ENCODE measurements at places on chromosomes 11 and 22.
A peak's percentile ranks its signal among the peaks of the same experiment; 100 is the strongest.

DNA sequence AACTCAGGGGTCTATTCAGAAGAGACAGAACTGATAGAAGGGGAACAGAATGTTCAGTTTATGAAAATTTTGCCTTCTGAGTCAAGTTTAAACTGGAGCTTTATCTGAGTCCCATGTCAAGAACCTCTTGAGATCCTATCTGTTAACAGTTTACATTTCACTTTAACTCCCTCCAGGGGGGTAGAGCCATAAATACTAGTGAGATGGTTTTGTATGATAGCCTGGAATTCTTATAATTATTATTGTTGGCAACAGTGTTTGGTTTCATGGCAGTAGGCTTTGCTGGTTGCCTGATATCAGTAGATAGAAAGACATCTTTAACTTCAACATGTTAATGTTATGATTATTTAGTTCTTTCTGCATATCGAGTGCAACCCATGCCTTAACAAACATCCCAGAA, 498.5 kb downstream of the INSC start:
- DNase-seq = no peak

- peak; percentile 44 for DNase-seq
Measured at GRCh38 chr22:50577987-50578775, at the start of gene CPT1B. CPT1B (minus strand) TSS chr22:50578427; CDS start chr22:50577915, 512 bp downstream.

DNA sequence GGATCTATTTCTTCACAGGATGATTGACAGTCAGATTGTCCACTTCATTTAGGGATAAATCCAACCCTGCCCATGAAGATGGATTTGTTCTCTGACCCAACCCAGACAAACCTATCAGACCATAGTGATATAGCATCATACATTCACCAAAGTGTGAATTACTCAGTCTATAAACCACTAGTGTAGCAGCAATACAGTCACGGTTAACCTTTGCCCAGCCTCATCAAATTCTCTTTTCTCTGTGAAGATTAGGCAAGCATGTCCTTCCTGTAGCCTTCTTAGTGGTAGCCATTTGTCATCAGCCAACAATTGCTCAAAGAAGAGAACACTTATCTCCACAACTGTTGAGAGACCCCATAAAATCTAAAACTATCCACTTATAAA, 14.4 kb upstream of the BIRC2 start:
- no peak for DNase-seq

DNA sequence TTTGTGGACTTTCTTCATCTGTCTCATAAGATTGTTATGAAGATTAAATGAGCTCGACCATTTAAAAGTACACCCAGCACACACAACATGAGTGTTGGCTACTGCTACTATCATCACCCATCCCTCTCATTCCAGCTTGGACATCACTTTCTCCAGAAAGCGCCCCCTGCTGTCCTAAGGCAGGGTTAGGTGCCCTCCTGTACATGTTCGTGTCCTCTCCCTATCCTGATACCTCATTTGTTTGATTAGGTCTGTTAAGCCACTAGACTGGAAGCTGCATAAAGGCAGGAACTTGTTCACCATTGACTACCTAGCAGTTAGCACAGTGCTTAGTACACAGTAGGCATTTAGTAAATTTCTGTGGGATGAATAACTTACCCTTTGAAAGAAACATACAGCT, 85.5 kb downstream of the ENTHD1 start:
- peak; percentile 7 for DNase-seq

DNA sequence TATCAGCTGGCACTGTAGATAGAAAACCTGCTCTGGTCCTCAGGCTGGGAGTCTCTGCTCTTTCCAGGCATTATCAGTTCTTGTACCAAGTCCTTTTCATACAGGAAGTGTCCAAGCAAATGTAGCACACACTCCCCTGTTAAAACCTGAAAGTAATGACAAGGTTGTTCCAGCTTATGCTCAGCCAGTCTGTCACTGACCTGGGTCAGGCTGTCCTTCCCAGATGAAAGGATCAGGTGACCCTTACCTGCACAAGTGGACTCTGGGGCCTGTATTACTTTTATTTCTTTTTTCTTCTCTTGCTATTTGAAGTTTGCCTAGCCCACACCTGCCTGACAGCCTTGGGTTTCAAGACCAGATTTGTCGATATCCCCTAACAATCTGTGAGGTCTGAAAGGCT, 156.3 kb upstream of the SESN3 start:
- no peak for DNase-seq

DNA sequence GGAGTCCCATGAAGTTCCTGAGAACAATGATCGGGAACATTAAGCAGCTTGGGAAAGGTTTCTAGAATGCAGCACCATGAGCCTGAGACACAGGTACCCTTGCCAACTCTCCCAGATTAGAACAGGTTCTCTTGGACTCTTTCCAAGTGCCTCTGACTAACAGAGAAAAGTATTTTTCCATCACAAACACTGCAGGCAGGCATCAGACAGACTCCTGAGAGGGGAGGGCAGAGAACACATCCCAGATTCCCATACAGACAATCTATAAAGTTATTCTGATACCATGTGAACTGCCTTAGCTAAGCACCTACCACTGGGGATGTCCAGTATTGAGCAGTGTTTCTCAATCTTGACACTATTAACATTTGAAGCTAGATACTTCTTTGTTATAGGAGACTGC, 27.3 kb downstream of the SERGEF start:
- peak; percentile 4 for DNase-seq

DNA sequence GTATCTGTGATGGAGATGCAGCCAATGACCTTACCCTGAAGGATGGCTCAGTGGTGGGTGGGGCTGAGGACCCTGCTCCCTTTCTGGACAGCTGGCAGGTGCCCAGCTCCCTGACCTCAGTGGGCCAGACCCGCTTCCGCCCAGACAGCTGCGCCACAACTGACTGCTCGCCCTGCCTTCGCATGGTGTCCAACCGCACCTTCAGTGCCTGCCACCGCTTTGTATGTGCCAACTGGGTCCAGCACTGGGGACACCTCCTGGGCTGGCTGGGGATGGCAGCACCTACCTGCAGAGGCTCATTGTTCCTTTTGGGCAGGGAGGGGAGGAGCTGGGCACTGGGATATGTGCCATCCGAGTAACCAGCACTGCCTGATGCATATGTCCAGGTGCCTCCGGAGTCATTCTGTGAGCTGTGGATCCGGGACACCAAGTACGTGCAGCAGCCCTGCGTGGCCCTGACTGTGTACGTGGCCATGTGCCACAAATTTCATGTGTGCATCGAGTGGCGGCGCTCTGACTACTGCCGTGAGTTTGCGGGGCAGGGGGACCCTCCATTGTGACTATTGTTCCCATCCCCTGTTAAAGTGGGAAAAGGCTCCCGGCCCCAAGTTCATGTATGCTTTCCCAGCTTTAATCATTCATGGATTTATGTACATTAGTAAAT, 84.8 kb downstream of the OTOG start:
- DNase-seq = no peak

DNA sequence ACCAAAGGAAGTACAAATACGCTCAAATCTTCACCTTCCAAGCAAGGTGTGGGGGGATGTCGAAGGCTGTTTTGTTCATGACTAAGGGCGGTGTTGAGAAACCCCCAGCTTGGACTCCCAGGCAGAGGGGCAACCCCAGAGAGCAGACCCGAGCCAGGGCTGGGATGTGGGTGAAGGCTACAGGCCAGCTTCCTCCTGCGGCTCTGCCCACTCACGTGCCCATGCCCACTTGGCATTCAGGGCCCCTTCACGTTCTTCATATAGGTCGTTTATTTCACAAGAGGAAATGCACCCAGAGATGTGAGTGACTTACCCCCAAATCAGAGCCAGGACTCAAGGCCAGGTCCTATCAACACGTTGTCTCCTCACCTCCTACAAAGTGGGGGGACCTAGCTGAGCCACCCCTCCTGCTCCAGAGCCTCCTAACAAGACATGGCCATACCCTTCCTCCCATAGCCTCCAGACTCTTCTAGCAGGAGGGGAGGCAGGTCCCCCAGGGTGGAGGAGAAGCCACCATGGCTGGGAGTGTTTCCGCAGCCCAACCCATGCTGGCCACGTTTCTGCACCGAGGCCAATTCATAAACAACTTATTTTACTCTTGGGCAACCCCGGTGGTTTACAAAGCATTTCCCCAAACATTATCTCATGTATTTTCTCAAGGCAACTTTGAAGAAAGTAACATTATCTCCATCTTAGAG, 22.0 kb downstream of the TMEM184B start:
- DNase-seq = no peak

DNA sequence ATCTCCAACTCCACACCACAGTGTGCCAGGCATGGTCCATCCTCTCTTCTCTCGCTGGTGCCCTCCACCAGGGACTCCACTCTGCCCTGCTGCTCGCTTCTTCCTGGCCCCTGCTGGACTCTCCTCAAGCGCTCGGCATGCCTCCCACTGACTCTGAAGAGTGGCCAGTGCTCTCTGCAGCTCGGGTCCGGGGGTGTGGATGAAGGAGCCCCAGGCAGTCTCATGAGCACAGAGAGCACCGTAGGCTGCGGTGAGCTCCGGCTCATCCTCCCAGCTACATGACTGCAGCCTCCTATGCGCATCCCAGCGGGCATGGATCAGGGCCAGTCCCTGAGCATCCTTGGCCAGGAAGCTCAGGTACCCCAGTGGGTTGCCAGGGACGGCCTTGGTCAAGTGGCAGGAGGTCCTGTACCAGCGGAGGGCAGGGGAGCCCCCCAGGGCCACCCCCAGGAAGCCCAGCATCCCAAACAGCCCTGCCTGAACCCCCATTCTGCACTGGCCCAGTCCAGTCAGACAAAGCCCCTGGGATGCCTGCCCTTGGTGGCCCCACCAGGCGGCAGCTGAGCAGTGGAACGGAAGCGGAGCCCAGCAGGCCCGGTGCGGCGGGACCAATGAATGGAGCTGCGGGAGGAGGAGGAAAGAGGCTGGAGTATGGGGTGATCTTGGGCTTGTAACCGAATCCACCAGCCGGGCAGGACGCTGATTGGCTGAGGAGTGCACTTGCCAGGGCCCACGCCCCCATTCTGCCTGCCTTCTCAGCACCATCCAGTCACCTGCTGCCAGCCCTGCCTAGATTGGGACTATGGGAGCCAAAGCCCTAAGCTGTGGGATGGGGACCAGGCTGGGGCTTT, at the start of gene PLA2G3:
PLA2G3 (minus strand) TSS at position 643 of the 851 bp plus-strand sequence; CDS start at position 489, 154 bp downstream.
- DNase-seq = peak; percentile 42

GRCh38 chr11:114785820-114786219, 107.5 kb downstream of the NXPE2 start:
- no peak for DNase-seq

GRCh38 chr22:37362621-37363020, 64.7 kb downstream of the ELFN2 start:
- no peak for DNase-seq

GRCh38 chr11:35126000-35126878, 12.7 kb upstream of the CD44 start:
- DNase-seq = no peak

- no peak for DNase-seq
Measured at GRCh38 chr11:64097468-64098317, 62.0 kb downstream of the FLRT1 start.

DNA sequence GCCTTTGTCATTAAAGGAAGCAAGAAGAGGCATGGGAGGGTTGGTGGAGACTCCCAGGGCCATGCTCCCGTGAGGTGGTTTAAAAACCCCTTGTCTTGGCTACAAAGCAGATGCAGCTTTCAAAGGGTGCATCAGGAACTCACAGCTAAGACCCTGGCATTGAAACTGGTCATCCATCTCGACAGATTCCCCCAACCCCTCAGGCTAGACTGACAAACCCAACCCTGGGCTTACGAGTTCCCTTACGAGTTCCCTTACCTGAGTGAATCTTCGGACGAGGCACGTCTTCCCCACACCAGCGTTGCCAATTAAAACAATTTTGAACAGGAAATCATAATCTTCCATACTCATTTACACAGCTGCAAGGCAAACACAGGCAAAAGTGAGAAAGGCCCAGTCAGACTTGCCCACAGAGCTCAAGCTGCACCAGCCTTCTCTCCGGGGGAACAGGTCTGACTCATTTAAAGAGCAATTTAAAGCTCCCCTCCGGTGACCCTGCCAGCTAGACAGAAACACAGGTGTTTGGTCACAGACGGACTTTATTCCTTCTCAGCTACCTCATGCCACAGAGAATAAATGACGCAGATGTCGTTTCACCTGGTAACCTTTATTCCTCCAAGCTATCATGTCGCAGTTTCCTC, 74.6 kb downstream of the RAB30 start:
- DNase-seq = no peak

GRCh38 chr11:58830673-58831301, 13.7 kb downstream of the GLYATL2 start:
- DNase-seq = no peak

DNA sequence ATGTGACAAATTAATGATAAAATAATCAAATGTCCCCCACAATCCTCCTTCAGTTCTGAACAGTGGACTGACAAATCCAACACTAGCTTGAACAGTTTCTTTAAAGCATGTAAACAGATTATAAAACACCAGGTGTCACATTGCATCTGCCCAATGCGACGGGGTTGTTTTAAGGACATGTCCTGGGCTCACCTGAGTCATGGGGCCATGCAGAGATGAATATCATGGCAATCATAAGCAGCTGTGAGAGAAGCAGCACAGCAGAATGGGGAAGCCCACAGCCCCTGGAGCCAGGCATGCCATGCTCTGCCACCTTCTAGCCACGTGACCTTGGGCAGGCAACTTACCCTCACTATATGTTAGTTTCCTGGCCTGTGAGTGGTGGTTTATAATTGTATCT, 93.9 kb upstream of the KCNA4 start:
- DNase-seq = no peak

- peak; percentile 94 for DNase-seq
Measured at GRCh38 chr11:65911682-65912568, 6.9 kb downstream of the C11orf68 start.

DNA sequence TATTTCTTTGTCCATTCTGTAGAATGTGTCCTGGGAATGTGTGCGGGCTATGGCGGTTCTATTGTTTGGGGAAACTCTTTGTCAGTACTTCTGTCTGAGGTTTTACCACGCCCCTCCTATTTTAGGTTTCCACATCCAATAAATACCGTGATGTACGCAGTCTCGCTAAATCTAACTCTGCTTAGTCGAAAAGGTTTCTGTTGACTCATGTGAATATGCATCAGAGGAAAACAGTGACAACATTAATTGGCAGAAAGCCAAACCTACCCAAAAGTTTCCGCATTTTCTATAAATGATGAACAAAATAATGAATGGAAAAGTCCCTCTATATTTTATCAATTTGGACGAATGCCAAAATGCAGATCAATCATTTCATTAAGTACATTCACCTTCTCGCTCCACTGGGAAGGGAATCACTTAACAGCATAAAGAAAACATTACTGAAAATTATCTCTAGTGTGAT, 143.4 kb downstream of the MAML2 start:
- peak; percentile 59 for DNase-seq

DNA sequence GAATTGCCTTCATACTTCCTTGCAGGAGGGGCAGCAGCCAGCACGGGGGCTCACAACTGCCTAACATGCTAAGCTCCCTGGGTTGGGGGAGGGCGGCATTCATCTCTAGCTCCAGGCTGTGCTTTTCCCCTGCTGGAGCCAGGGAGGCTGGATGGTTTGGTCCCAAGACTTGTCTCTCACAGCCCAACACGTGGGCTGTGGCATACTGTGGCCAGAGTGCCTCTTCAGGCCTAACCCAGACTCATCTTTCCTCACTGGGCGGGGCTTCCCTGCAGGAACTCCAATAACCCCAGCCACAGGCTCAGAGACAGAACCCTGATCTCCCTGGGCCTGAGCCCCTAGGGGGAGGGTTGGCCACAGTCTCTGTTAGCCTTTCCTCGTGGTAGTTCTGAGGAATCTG, 121.9 kb upstream of the PLET1 start:
- DNase-seq = no peak

GRCh38 chr22:45964372-45964771, 12.6 kb downstream of the WNT7B start:
- no peak for DNase-seq
